ENCODE measurements at places on chromosomes 6 and 20. TPM values are rescaled to one million over a fixed set of nuclear protein-coding genes. Genes with fewer than 3 reads are reported as not detected.

Gene SMIM28
- not detected for total RNA-seq

Gene PRDM1
- 3.4 TPM for total RNA-seq

Gene PTCRA
- not detected for total RNA-seq

Gene PEDS1
- 9.4 TPM for total RNA-seq

Gene AHI1
- 26.6 TPM for total RNA-seq

Gene GABRR2
- total RNA-seq, result 0.11 TPM

Gene RPRD1B
- total RNA-seq, result 20.0 TPM

Gene FLRT3
- 5.6 TPM for total RNA-seq

Gene GPR63
- 0.44 TPM for total RNA-seq

Gene TCP11
- 0.25 TPM for total RNA-seq

Gene UBR2
- 38.6 TPM for total RNA-seq

Gene CAGE1
- 0.11 TPM for total RNA-seq

Gene HTR1E
- under 0.01 TPM for total RNA-seq

Gene CALHM6
- 0.89 TPM for total RNA-seq

Gene DNMT3B
- total RNA-seq, result 7.4 TPM

Gene REM1
- total RNA-seq, result not detected

Gene HLA-DRB1
- not detected for total RNA-seq

Gene KCNK16
- not detected for total RNA-seq

Gene DPPA5
- not detected for total RNA-seq

Gene ARHGAP18
- total RNA-seq, result 45.6 TPM
